ENCODE measurements at places on chromosomes 6 and 20.

DNA sequence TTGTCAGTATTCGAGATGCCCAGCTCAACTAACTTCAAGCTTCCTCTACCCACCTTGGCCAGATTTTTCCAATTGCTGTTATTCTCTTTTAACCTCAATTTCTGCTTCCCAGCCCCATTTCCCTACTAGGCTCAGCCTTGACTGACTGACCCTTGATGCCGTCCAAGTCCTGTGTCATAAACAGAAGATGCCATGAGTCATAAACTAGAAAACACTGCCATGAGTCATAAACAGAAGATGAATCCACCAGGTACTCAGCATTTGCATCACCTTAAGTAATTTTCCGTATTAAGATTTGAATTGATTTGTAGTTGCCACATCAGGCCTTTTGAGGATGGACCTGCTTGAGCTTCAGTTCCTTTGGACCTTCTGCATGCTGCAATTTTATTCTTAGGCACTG is 123.8 kb downstream of the FAM83B start:
- DNase-seq = no peak

- DNase-seq = no peak
These were observed 50.4 kb downstream of the BANF2 start for GRCh38 chr20:17749978-17750721.

DNA sequence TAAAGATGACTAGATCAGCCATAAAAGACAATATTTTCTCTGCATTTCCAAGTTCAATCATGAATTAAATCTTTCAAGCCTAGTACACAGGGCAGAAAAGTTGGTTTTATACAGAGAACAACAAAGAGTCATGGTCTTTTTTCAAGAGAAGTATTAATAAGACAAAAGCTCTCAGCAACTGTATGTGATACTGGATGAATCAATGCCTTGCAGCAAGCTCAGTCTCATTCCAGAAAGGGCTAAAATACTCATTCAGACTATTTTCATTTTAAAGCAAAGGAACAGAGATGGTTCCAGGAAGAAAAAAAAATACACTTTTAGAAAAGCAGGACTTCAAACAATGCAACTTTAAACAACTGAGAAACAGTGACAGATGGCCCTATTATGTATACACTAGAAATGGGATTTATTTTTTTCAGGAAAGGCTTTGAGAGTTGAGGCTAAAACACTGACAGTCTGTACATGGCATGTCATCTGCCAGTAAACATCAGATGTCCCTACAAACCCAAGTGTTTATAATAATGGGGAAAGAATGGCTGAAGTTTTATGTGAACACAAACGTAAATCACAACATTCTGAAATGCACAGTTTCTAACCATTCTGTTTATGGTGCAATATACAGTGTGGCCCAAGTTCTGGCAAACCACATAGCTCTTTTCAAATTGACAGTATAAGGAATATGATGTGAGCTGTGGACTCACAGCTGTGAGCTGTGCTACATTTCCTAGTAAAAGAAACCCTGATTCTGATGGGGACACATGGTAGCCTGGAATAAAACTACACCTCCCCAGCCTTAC is 114.3 kb upstream of the DST start:
- no peak for DNase-seq

DNA sequence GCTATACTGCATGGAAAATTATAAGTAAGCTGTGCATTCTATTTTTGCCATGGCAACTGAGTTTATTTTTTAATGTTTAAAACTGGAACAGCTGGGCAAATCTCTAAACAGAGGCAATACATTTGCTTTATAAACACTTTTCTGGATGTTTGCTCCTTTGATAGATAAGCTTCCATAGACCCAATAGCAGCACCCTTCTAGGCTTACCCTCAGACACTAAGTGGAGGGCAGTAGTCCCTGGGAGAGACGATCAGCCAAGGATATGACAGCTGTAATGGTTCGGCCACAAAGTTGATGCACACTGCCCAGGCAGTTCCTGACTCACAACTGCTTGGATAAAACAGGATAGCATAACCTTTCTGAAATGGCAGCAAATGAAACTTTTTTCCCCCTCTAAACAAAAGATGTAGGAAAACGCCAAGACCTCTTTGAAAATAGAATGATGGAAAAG is 8.5 kb upstream of the MRPS10 start:
- no peak for DNase-seq

GRCh38 chr20:62917720-62918119 is 8.6 kb downstream of the DIDO1 start:
- DNase-seq = no peak

DNA sequence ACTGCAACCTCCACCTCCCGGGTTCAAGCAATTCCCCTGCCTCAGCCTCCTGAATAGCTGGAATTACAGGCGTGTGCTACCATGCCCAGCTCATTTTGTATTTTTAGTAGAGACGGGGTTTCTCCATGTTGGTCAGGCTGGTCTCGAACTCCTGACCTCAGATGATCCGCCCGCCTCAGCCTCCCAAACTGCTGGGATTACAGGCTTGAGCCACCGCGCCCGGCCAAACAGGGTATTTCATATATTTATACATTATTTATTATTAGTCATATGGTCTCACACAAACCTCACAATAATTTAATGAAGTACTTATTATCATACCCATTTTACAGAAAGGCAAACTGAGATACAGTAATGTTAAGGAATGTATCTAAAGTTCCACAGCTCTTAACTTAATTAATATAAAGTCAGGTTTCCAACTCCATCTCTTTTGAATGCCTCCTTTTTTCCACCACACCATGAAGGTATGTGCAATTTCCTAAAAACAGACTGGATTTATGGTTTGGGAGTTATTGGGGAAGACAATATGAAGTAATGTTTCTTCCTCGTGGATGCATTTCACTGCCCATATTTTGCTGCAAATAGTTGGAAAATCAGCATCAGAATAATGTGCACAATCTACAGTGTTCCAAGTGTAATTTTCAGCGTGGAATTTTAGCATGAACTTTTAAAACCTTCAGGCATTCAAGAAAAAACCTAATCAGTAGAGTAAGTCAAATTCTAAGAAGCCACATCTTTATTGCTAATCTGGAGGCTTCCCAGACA is 65.7 kb downstream of the ZMYND8 start:
- no peak for DNase-seq
